ENCODE measurements at places on chromosomes 5 and 9.

DNA sequence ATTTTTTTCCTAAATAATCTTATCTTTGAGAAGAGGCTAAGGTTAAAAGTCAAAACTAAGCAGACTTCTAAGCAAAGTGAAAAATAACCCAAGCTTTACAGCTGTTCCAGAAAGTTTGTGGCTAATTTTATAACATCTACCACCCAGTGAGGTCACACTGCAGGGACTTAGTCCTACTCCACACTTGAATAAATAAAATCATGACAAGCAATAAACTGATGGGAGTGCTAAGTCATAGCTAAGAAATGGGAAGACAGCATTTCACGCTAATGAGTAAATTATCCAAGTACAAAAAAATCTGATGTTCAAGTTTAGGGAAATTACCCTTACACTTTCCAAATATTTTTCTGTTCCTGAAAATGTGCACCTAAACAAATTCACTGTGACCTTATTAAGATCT is 47.7 kb downstream of the ZNF608 start:
- DNase-seq: no peak

DNA sequence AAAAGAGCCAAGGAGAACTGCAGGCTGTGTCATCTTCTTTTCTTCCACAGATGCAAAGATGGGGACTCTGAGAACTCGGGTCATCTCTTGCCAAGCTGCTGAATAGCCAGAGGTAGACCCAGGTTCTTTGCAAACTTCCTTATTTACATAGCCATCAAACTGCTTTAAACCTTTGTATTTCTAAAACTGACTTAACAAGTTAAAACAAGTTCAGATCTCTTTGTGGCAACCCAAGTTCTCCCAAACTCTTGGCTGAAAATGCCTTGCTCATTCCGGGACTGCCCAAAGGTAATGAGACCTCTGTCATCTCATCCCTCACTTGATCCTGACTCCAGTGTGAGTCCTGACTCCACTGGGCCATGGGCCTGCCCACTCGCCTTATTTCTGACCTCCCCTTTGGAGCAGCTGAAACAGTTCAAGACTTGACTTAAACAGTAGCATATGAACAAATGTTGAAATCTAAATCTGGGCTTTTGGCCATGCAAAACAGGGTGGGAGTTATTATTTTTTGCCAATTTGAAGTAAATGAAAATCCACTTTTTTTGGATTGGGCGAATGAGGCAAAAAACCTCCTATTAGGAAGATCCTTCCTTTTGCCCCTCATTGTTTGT is 50.6 kb downstream of the FBXL7 start:
- DNase-seq: no peak

DNA sequence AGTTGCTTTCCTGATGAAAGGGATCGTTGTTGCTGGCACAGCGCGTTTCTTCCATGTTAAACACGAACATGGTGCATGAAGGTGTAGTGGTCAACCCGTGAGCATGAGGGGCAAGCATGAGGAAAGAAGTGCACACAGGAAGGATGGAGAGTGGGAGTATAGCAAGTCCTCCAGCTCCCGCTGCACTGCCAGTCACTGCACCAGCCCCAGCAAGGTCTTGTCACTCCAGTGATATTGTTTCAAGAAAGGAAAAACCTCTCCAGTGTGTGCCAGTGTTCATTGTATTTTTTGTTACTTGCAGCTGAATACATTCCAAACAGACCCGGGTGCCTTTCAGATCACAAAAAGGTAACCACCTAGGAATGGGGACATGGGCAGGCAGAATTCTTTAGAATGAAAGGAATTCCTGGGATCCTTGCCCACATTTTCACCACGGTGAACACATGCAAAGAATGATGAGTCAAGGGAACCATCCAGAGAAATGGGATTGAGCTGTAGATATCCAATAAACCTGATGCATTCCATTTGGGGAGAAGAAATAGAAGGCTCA is 186.3 kb downstream of the AOPEP start:
- DNase-seq: peak; percentile 1

DNA sequence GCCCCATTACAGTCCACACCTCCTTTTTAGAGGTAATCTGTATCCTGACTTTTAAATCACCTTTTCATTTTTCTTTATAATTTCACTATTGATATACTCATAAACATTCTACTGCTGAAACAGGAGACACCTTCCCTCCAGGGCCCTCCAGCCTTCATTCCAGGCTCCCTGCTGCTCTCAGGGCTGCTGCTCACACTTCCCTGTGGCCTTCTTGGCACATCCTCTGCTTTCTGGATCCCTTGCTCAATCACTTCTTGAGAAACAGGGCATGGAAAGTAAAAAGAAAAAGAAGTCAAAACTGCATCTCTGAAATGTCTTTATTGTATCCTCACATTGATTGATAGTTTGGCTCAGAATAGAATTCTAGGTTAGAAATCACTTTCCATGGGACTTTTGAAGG is 19.3 kb upstream of the WNT8A start:
- DNase-seq: no peak

DNA sequence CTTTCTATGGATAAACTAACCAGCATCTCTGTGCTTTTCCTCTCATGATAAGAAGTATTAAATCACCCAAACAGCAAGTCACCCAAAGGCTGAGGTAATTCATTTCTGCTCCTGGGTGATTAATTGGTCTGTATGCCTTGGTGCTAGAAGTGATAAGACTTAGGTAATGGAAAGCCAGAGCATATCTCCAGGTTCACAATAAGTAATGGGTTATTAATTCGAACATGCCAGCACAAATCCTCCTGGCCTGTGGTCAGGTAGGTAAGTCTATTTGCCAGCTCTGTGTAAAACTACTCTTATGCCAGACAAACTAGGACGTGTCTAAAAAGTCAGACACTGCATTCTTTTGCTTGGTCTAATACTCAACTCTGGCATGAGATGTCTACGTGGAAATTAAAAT is 11.2 kb upstream of the ENC1 start:
- DNase-seq: no peak

GRCh38 chr9:121598167-121598964 is 53.1 kb upstream of the DAB2IP start:
- no peak for DNase-seq

DNA sequence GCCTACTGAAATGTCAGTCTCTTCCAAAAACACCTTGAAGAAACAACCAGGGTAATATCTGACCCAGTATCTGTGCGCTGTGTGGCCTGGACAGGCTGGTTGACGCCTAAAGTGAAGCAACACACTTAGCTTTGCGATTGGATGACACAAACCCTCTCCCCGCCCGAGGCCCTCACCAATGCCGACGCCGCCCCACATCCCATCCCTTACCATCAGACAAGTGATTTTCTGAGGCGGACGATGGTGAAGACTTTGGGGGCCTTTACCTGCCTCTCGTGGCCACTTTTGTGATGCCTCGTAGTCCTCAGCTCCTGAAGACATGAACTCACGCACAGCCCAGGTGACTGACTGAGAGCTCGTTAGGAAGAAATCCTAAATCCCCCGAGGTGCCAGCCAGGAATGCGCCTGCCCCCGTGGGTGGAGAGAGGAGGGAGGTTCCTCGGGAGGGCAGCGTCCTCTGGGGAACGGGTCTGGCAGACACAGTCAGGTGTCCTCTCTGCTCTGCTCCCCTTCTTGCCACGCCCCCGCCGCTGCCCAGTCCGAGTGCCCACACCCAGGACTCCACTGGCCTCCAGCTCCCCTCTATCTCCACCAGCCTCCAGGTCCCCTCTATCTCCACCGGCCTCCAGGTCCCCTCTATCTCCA is 31.0 kb upstream of the RXRA start:
- DNase-seq: no peak

GRCh38 chr5:174625591-174626350 is 98.6 kb upstream of the MSX2 start:
- no peak for DNase-seq

GRCh38 chr5:40442346-40442745 is 237.4 kb upstream of the PTGER4 start:
- DNase-seq: no peak

DNA sequence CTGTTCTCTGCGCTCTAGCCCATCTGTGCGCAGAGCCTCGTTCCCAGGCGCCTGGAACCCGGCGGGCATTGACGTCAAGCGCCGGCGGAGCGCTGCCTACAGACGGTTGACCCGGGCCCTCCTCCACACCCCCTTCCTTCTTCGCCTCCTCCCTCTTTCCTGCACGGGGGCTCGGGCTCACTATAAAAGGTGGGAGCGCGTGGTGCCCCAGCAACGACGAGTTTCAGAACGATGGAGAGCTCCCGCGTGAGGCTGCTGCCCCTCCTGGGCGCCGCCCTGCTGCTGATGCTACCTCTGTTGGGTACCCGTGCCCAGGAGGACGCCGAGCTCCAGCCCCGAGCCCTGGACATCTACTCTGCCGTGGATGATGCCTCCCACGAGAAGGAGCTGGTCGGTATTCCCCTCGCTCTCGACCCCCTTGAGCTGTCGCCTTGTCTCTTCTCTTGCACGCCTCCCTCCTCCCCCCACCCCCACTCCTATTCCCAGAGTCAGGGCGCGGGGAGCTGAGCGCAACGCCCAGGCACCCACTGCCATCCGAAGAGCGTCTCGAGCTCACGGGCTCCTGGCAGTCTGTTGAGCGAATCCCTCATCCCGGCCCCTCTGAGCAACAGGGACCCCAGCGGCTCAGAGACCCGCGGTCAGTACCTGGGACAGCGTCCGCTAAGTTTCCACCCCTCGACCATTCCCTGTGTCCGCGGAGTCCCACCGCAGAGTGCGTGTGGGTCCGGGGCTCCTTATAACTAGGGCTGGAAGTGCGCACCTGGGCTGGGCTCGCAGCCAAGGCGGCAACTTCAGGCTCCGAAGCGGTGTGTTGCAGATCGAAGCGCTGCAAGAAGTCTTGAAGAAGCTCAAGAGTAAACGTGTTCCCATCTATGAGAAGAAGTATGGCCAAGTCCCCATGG is at the start of gene CARTPT:
CARTPT (plus strand) TSS at position 213 of the 902 bp plus-strand sequence; CDS start at position 232, 19 bp downstream.
- DNase-seq: no peak

DNA sequence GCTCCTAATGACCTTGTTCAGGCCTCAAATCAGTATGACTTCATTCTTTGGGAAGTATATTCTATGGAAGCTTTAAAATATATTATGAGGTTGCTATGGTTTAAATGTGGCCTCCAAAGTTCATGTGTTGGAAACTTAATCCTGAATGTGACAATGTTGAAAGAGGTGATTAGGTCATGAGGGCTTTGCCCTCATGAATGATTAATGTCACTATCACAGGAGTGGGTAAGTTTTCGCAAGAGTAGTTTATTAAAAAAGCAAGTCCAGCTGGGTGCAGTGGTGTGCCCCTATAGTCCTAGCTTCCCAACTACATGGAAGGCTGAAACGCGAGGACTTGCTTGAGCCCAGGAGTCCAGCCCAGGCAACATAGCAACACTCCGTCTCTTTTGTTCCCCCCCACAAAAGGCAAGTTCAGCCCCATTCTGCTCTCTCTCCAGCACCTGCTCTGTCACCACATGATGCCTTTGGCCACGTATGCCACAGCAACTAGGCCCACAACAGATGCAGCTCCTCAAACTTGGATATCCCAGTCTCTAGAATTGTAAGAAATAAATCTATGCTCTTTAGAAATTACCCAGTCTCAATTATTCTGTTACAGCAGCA is 105.3 kb downstream of the SIL1 start:
- DNase-seq: no peak

DNA sequence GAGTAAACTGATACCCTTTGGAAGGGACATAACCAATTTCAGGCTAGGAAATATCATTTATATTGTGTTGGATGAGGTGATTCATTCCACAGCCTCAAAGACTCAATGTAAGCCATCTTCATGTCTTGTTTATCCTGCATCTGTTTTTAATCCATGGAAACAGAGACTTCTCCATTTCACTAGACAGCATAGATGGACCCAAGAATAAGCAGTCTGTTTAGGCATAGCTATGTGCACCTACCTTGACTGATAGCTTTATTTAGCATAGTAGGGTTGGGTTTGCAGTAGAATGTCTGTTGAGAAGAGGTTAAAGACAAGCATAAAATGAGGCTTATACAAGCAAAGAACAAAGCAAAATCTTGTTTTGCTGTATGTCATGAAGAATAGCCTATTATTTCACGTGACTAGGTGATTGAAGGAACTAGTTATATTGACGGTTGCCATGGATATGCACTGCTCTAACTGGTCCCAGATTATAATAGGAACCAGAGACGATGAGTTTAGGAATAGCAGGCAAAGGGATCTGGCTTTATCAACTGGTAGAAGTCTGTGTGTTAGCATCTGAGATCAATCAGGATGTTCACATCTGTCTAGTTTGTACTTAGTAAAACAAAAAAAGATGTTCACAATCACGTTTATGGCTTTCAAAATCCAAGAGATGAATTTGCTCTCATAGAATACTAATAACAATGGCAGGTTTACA is 154.8 kb upstream of the KLF9 start:
- no peak for DNase-seq

GRCh38 chr5:33608344-33609041 is 167.7 kb downstream of the TARS1 start:
- DNase-seq: no peak

- DNase-seq: no peak
Observed at GRCh38 chr9:93645149-93645889, 68.9 kb downstream of the PHF2 start.

GRCh38 chr9:33153666-33154065 is 13.5 kb downstream of the B4GALT1 start:
- DNase-seq: no peak

- peak; percentile 58 for DNase-seq
Observed at GRCh38 chr9:124222918-124223720, 34.6 kb upstream of the NEK6 start.

DNA sequence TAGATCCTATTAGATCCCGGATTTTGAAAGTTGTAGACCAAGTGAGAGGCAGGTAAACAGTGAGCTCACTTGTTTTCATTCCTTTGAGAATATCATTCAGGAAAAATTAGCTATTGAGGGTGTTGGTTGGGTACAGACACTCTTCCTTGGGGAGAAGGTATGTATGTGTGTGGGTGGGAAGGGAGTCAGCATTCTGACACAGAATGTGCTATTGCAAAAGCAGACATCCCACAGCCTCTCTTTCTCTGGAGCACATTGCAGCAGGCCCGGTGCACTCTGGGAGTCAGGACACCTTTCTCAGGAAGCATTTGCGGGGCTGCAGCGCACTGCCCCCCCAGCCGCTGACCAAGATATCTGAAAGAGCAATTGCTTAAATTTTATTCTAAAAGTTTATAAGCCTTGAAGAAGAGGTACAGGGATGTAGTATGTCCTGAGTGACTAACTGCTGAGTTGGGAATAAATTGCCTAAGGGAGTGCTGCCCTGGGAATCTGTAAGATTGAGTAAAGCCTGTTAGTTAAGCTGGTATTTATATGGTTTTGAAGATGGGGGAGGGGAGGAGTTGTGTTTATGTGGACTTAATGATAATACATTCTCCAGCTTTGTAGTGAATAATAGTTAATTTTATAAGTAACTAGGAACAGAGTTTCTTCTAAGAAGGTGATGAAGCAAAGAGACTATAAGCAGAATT is 5.2 kb downstream of the TNFAIP8 start:
- DNase-seq: no peak
